ENCODE measurements at places on chromosomes 7 and 10. TPM values are rescaled to one million over a fixed set of nuclear protein-coding genes. Genes with fewer than 3 reads are reported as not detected.

GRCh38 chr10:103278862-103279298 lies 1.9 kb downstream of the INA start:
- ATAC-seq, result no peak

DNA sequence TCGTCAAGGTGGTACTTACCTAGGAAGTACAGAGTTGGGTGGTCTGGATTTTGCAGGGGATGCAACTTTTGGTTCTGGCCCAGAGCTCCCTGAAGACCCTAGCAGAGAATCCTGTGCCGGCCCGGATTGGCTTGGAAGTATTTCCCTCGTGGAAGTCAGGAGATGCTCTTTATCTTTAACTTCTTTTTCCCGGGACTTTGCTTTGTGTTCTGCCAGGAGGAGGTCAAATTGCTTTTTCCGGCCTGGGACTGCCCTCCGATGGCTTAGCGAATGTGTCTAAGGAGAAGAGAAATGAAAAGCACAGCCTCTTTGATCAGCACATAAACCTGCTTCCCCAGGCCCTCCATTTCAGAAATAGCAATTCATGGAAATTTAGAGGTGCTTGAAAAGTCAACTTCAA lies 57.0 kb upstream of the EFCAB10 start:
- no peak for ATAC-seq

Gene SPDYE16
- not detected for total RNA-seq

DNA sequence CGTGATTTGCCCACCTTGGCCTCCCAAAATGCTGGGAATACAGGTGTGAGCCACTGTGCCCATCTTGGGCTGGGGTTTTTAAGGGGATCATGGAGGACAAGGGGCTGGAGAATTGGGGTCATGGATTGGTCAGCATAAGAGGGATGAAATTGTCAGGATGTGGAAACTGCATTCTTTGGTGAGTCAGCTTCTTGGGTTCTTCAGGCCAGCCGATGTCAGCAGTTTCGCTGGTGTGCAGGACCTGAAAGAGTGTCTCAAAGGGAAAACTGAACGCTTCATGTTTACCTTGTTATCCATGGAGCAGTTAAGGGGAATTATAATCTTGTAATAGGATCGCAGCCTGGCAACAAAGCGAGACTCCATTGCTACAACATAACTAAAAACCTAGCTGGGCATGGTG lies 13.0 kb downstream of the GALNT17 start:
- ATAC-seq, result no peak

Gene CLDN3
- 0.64 TPM for total RNA-seq

Gene HHEX
- total RNA-seq, result 1.1 TPM

GRCh38 chr10:61899663-61899996 lies 1.9 kb upstream of the ARID5B start:
- ATAC-seq, result no peak

Data from esophagus mucosa (tissue), 1 donor.